ENCODE measurements at places on chromosomes 13 and 19.

DNA sequence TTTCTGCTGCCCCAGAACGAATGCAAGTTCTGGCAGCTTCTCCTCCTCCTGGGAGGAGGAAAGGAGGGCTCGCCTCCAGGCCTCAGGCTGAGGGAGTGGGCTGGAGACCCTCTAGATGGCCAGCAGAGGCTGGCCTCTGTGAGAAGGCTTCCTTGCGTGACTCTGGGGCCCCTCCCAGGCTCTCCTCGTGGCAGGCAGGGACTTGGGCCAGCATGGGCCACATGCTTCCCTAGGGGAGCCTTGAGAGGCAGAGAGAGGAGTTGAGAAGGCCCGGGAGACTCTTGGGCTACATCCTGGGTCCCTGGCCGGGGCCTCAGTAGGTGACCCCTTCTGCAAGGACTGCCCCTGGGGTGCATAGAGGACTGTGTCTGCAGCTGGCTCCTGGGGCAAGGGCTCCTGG lies 25.9 kb downstream of the LYL1 start:
- DNase-seq: no peak

GRCh38 chr13:99320693-99321481 lies 13.7 kb upstream of the GPR183 start:
- DNase-seq: no peak

GRCh38 chr13:112746044-112746443 lies 56.2 kb downstream of the ATP11A start:
- no peak for DNase-seq

DNA sequence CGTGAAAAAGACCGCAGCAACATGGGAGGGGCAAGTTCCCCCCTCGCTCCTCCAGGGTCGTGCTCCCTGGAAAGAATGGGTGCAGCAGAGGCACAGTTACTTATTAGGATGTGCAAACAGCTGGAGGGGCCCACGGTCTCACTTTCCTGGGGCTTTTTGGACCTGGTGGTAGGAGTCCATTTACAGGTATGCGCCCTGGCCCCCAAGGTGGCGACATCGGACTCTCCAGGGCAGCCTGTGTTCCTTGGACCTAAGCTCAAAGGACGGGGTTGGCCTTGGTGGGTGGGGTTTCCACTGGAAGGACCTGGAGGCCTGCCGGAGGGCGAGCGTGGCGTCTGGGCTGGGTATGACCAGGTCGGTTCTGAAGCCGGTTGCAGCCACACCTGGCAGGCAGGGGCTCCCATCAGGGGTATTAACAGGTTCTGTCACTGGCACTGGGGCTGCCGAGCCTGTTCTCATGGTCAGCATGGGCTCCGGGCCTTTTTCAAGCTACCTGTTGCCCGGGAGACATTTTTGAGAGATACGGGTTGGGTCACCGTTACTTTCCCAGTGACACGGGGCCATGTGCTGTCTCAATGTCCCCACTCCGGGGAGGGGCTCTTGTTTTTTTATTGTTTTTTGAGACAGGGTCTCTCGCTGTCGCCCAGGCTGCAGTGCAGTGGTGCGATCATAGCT lies 5.9 kb downstream of the ZFR2 start:
- DNase-seq: no peak

- DNase-seq: no peak
Measured at GRCh38 chr13:33547035-33547434, 261.5 kb upstream of the STARD13 start.

- DNase-seq: peak; percentile 24
Measured at GRCh38 chr19:13847407-13848339, 29.3 kb upstream of the NANOS3 start.

DNA sequence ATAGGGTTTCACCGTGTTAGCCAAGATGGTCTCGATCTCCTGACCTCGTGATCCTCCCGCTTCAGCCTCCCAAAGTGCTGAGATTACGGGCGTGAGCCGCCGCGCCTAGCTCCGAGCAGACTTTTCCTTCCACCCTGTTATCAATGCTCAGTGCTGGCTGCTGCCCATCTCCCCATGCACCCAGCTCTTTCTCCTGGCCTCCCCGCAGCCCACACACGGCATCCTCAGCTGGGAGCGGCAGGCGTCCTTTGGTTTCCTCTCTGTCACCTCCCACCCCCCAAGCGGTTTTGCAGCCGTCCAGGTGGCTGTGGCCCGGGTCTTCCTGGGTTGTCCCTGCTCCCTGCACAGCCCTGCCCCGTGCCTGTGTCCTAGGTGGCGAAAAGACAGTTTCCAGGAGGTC lies 12.1 kb downstream of the PRR22 start:
- no peak for DNase-seq

- DNase-seq: no peak
Measured at GRCh38 chr13:46327246-46327645, 59.8 kb downstream of the RUBCNL start.

All from NCI-H187 (cell line).